ENCODE measurements at places on chromosomes 12 and 14.

GRCh38 chr14:74257941-74258763, 18.9 kb downstream of the VSX2 start:
- DNase-seq = no peak

DNA sequence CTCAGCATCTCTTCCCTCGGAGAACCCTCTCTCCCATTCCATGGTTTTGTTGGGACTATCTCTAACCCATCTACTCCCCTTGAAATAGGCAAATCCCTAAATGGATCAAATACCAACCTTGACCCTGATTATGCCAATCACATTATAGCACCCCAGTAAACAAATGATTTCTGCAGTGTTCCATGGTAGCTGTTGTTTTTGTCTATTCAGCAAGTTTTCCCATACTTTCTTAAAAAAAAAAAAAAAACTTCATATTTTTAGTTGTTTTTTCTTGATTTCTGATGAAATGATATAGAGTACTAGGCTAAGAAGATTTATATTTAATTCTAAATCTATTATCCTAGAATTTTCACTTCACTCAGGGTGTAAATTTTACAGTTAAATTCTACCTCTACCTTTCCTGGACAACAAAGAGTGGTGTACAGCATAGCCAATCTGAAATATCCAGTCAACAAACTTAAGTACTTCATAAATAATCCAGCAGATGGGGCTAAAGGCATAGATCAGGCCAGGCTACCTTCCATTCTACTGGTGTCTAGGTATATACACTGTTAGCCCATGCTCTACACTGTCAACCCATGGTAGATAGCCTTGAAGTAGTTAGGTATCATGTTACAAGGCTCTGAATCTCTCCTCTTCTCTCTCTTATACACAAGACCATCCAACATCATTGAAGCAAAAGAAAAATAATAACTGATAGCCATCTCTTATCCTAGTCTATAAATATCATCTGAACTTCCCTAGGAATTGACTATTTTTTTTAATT, 82.2 kb downstream of the PLEKHG7 start:
- DNase-seq = peak; percentile 61

GRCh38 chr12:101878243-101878821, 952 bp downstream of the DRAM1 start:
- DNase-seq = no peak

GRCh38 chr12:14613718-14614117, 46.0 kb upstream of the PLBD1 start:
- DNase-seq = peak; percentile 85

DNA sequence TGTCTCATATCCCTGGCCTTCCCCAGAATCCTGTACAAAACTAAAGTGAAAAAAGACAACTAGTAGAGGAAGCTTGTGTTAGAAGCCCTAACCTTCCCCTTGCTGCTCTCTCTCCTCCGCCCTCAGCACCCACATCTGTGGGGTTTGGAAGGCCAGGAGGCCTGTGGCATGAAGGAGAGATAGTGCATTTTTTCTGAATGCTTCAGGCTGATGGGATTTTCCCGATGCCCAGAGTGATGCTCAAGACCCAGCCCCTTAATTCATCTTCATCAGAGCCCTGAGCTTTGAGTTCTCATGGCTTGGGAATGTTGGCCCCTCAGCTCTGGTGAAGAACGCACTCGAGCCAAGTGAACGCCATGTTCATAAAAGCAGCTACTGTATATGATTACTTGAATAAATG, 5.9 kb downstream of the FGF6 start:
- DNase-seq = no peak

GRCh38 chr12:122062832-122063693, 15.5 kb upstream of the MLXIP start:
- DNase-seq = no peak

DNA sequence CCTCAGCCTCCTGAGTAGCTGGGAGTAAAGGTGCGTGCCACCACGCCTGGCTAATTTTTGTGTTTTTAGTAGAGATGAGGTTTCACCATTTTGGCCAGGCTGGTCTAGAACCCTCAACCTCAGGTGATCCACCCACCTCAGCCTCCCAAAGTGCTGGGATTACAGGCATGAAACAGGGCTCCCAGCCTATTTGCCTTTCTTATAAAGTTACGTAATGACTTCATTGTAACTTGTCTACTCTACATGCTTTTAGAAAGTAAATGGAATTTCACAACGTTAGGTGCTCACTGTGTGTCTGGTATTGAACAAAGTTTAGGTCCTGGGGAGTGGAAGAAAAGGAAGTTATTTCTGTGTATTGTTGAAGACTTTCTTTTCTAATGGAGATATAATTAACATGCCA, 12.5 kb downstream of the CFAP251 start:
- DNase-seq = no peak

- no peak for DNase-seq
Observed at GRCh38 chr12:48936379-48936979, 11.2 kb upstream of the FKBP11 start.

DNA sequence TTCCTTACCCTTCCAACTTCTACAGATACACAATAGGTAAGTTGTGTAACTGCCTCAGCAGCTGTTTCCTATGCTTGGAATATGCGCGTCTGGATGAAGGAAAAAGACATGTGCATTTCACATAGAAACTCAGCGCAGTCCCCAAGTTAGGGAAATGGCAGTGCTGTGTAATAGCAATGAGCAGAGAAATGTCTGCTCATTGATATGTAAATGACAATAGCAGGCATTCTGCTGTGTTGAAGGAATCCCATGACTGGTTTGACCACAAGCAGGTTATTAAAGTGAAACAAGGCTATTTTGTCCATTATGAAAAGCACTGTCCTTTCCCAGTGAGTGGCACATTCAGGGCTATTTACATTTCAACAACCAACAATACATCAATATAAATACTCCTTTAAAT, 106.6 kb downstream of the BTG1 start:
- no peak for DNase-seq

DNA sequence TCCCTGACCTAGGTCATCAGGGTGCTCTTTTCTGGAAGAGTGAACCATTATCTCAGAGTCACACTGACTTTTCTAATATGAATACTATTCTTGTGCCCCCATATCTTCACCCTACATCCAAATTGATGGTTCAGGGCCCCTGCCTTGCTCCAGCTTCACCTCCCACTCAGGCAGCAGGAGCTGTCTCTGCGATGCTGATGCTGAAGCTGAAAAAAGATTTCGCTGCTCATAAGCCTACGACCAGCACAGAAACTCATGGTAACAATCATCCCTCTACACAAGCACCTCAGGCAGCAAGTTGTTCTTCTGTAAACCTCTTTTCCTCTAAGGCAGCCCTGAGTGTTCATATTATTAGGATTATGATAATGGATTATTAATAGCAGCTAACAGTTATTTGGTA, 3.2 kb downstream of the ARF3 start:
- DNase-seq = no peak

- no peak for DNase-seq
Observed at GRCh38 chr12:116515684-116516083, 43.5 kb upstream of the MAP1LC3B2 start.

DNA sequence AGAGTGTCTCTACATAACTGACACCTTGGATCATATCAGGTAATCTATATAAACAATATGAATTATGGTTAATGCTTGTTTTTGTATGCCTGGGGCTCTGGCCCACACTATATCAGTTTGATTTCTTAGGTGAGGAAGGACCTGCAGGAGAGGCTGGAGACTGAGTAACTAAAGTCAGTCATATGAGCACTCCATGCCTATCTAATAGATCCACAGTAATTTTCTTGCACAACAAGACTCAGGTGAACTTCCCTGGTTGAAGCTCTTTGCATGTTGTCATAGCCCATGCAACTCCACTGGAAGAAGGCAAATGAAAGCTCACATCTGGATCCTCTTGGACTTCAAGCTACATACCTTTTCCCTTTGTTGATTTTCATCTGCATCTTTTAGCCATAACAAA, 62.3 kb downstream of the CDK17 start:
- no peak for DNase-seq

DNA sequence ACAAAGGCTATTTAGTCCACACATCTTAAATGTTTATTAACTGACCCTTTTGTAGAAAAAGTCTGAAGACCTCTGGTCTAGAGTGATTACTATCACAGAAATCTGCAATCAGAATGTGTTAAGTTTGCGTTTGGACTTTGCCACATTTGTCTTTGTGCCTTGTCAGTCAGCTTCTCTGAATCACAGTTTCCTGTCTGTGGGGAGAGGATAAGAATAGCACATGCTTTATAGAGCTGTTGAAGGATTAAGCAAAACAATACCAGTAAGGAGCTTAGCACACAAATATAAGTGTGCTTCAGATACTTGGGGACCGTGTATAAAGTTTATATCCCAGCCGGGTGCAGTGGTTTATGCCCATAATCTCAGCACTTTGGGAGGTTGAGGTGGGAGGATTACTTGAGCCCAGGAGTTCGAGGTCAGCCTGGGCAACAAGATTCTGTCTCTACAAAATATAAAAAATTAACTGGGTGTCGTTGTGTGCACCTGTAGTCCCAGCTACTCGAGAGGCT, 63.0 kb upstream of the BTG1 start:
- DNase-seq = peak; percentile 35

- no peak for DNase-seq
Observed at GRCh38 chr14:96748362-96748761, 48.8 kb upstream of the VRK1 start.

DNA sequence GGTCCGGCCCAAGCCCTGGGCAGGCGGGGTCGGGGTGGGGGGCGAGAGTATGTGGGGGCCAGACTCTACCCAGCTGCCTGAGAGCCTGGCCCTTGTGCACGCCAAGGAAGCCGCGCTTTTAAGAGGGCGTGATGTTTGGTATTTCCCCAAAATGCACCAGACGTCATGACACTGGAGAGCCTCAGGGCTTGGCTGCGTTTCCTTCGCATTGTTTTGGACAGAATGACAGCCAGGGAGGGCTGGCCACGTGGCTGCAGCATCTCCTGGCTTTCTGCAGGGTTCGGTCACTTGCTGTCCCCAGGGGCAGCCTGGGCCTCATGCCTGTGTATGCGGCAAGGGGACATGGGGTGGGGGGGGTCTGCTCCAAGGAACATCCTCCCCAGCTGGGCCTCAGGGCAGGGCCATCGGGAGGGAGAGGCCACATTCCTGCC, 16.1 kb upstream of the NUDT14 start:
- no peak for DNase-seq

DNA sequence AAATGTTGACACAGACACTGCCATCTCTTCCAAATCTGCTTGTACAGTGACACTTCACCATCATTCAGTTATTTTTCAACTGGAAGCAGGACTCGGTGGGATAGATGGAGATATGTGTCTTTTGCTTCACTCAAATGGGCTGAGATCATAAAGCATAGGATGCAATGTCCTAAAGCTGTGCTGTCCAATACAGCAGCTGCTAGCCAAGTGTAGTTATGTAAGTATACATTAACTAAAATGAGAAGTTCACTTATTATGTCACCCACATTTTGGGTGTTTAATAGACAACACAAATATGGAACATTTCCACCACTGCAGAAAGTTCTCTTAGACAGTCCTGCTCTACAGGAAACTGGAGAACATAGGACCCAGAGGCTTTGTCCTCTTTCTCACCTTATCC, 43.6 kb downstream of the AREL1 start:
- no peak for DNase-seq

GRCh38 chr14:97138801-97139200, 341.6 kb downstream of the VRK1 start:
- DNase-seq = no peak

GRCh38 chr12:75542942-75543341, 31.5 kb upstream of the KRR1 start:
- DNase-seq = no peak

DNA sequence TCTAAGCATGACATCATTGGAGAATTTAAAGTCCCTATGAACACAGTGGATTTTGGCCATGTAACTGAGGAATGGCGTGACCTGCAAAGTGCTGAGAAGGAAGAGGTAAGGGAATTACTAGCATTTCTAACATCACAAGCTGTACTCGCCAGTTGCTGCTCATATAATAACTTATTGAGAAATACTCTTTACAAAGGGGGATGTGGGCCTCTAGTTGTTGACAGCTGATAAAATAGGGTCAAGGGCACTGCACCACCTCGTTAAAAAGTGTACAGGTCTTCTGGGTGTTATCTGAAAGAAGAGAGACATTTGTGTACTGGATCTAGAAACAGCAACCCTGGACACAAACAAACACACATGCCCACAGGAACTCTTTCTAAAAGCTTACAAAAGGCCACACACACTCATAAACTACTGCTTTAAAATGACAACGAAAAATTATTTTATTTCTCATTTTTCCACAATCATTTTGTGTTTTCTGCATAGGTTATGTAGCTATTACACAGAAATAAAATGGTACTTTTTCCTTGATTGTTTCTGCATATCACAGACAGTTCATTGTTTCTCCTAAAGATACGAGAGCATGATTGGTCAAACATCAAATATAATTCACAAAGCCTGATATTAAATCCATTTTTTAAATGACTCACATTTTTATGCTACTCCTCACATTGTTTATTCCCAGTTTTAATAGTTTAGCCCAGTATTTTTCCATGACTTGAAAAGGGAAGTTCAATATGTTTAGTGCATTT, 391.1 kb downstream of the PAWR start:
- DNase-seq = no peak

DNA sequence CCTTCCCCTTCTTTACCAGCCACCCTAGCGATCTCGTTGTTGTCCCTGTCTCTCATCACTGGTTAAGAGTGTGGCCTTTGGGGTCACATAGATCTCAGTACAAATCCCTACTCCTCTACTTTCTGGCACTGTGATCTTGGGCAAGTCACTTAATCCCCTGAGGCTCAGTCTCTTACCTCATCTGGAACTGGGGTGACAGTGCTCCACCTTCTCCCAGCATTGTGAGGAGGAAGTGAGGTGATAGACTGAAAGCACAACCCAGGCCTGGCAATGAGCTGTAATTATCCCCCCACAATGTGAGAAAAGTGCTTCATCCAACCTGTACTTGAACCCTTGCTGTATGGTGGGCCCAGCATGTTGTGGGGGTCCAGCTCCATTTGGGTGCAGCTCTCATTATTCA, 48.0 kb downstream of the IRAK3 start:
- peak; percentile 5 for DNase-seq

DNA sequence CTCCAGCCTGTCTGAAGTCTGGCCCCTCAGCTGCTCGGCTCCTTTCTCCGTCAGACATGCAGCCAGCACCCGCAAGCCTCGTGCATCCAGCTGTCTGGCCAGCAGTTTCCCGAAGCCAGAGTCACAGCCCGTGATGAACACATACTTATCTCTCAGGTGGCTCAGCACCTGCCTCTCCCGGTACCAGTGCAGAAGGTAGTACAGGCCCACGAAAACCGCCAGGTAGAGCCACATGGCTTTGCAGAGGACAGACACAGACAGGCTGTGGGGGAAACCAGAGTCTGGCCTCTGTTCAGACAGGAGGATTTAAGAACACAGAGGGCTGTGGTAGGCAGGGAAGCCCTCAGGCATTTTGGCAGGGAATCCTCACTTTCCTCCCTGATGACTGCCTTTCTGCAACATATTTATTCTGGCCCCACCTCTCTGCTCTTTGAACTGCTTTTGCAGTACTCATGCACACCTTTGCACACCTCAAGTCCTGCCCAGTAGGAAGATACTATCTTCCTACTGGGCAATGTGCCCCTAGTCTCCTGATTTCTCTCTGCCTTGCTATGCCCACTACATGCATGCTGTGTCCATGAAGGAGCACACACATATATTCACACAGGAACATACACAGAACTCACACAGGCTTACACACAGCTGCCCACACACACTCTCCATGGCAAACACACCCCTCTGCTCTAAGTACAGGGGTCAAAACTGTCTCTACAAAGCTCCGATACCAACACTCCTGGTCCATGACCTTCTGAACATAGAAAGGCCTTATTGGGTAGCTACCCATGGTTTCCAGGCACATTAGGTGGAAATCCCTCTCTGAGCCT, at the start of gene RDH16:
Gene RDH16 (minus strand): TSS at position 380 of the 824 bp plus-strand sequence. CDS start 146 bp downstream, at position 234.
- DNase-seq = no peak

- DNase-seq = no peak
Observed at GRCh38 chr12:77232045-77232444, 166.7 kb upstream of the E2F7 start.

GRCh38 chr12:107372229-107372658, 278.9 kb upstream of the CRY1 start:
- no peak for DNase-seq

All from GM06990 (cell line).